ENCODE measurements at places on chromosomes 3 and 15.

DNA sequence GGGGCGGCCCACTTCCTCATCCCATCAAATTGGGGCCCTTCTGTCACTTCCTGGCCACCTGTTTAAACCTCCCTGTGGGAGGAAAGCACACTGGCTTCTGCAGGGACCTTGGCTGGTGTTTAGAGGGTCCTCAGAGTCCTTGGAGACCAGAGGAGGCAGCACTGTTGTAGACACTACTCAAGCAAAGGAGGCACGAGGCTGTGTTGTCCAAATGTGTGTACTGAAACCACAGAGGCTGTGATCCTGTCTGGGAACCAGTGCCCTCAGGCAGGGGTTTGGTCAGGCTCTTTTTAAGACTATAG, 12.4 kb upstream of the SEC13 start:
- H3K36me3 ChIP-seq = no peaks in the 10 kb centered on the region
- H3K4me1 ChIP-seq = no peaks in the 10 kb centered on the region
- no peak for DNase-seq

- H3K4me3 ChIP-seq = no peak overlapping the region
- no peaks in the 10 kb centered on the region for H3K27me3 ChIP-seq
- peak; percentile 93 for DNase-seq
- H3K36me3 ChIP-seq = no peaks in the 10 kb centered on the region
- peaks cover 23% of the 10 kb centered on the region for H3K4me1 ChIP-seq
Measured at GRCh38 chr3:59424268-59425010, 374.6 kb upstream of the CFAP20DC start.

GRCh38 chr3:79368403-79368802, 399.4 kb downstream of the ROBO1 start:
- no peaks in the 10 kb centered on the region for H3K27me3 ChIP-seq
- no peaks in the 10 kb centered on the region for H3K36me3 ChIP-seq
- H3K4me1 ChIP-seq = peaks cover 6% of the 10 kb centered on the region
- DNase-seq = peak; percentile 13
- H3K27ac ChIP-seq = no peak overlapping the region

DNA sequence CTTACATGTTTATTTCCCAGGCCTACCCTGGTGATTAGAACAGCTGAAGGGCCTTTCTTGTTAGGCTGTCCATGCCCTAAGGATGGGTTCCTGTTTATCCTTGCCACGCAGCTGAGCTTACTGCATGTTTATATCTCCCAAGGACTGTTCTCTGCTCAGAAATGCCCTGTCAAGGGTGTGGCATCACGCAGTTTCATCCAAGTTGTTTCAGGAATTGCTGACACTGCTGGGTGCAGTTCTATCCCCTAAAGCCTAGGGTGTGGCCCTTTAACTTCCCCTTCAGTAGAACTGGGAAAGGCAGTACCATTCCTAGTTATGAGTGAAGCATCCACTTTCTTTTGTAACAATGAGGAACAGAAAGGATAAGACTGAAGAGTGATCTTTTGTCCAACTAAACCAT, 5.0 kb downstream of the ELL3 start:
- H3K27me3 ChIP-seq = no peaks in the 10 kb centered on the region
- H3K36me3 ChIP-seq = peaks cover 31% of the 10 kb centered on the region
- no peak for DNase-seq
- 0 out of 2 replicates have a peak, but pooled peaks cover 3% of the 10 kb centered on the region for H3K4me1 ChIP-seq

- no peaks in the 10 kb centered on the region for H3K4me1 ChIP-seq
- no peaks in the 10 kb centered on the region for H3K36me3 ChIP-seq
- H3K4me3 ChIP-seq = no peak overlapping the region
- no peak overlapping the region for H3K27ac ChIP-seq
- DNase-seq = no peak
Measured at GRCh38 chr15:59833366-59833765, 144.2 kb upstream of the BNIP2 start.

GRCh38 chr3:156483961-156484787, 70.7 kb downstream of the SSR3 start:
- no peaks in the 10 kb centered on the region for H3K36me3 ChIP-seq
- no peak overlapping the region for H3K4me3 ChIP-seq
- peaks cover 4% of the 10 kb centered on the region for H3K4me1 ChIP-seq
- DNase-seq = peak; percentile 66

DNA sequence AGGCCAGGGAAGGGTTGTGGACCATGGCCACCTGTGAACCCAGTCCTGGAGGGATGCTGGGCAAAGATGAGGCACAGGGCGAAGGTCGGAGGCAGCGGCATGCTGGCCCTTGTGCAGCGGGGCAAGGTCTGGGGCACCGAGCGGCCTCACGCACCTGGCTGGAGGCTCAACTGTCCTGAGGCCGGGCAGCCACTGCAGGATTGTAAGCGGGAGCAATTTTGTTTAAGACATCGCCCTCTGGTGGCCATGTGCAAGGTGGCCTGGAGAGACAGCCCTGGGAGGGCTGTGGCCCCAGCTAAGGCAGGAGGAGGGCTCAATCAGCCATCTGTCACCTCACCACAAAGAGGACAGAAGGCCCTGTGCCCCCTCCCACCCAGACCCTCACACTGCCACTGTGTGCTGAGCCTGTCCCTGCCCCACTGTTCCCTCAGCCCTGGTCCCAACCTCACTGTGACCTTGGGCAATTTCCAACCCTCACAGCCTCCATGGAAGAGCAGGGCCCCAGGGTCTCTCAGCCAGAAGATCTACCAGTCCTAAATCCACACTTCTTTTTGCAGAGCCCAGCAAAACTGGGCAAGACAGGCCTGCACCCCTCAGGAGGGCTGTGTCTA, 46.2 kb downstream of the TPRA1 start:
- H3K27ac ChIP-seq = no peak overlapping the region
- H3K4me1 ChIP-seq = no peaks in the 10 kb centered on the region
- peaks cover 25% of the 10 kb centered on the region for H3K27me3 ChIP-seq
- H3K4me3 ChIP-seq = no peak overlapping the region
- peak; percentile 60 for DNase-seq

- H3K36me3 ChIP-seq = no peaks in the 10 kb centered on the region
- H3K27me3 ChIP-seq = no peaks in the 10 kb centered on the region
- no peak for DNase-seq
- no peak overlapping the region for H3K27ac ChIP-seq
- H3K4me3 ChIP-seq = no peak overlapping the region
- no peaks in the 10 kb centered on the region for H3K4me1 ChIP-seq
Measured at GRCh38 chr3:98240131-98240530, 23.9 kb upstream of the OR5H6 start.

DNA sequence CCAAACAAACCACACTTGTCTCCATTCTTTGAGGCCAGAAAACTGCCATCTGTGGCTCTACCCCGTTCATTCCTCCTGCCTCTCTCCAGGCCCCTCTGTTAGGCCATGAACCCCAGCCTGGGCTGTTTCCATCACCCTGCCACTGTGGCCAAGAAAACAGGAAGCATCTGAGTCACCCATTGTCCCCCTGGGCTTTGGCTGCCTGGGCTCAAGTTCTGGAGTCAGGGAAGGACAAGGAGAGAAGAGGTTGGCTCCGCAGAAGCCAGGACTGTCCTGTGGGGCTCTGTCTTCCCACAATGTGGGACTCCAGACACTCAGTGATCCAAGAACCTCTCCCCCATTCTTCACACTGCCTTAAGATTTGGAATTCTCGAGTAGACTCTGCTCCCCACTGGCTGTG, 14.8 kb upstream of the LCTL start:
- no peaks in the 10 kb centered on the region for H3K36me3 ChIP-seq
- peaks cover 7% of the 10 kb centered on the region for H3K4me1 ChIP-seq
- no peak overlapping the region for H3K27ac ChIP-seq
- no peaks in the 10 kb centered on the region for H3K27me3 ChIP-seq
- peak; percentile 34 for DNase-seq

GRCh38 chr15:85595804-85596536, 198.8 kb downstream of the KLHL25 start:
- H3K4me3 ChIP-seq = no peak overlapping the region
- H3K36me3 ChIP-seq = no peaks in the 10 kb centered on the region
- peak; percentile 49 for DNase-seq
- H3K27ac ChIP-seq = no peak overlapping the region
- H3K4me1 ChIP-seq = peaks cover 3% of the 10 kb centered on the region

GRCh38 chr15:96327155-96327741, 3.3 kb upstream of the NR2F2 start:
- H3K27me3 ChIP-seq = no peaks in the 10 kb centered on the region
- H3K4me1 ChIP-seq = peaks cover 13% of the 10 kb centered on the region
- peak; percentile 93 for DNase-seq
- peaks cover 9% of the 10 kb centered on the region for H3K36me3 ChIP-seq
- peak overlapping the region; percentile 96 for H3K27ac ChIP-seq

- no peaks in the 10 kb centered on the region for H3K27me3 ChIP-seq
- H3K4me1 ChIP-seq = peaks cover 6% of the 10 kb centered on the region
- H3K4me3 ChIP-seq = no peak overlapping the region
- no peaks in the 10 kb centered on the region for H3K36me3 ChIP-seq
- DNase-seq = peak; percentile 51
- peak overlapping the region; percentile 13 for H3K27ac ChIP-seq
Measured at GRCh38 chr3:136994772-136995516, 37.2 kb downstream of the IL20RB start.

GRCh38 chr3:44337248-44337785, 1.2 kb upstream of the TCAIM start:
- 0 out of 2 replicates have a peak, but pooled peaks cover 2% of the 10 kb centered on the region for H3K4me1 ChIP-seq
- H3K27ac ChIP-seq = no peak overlapping the region
- H3K36me3 ChIP-seq = no peaks in the 10 kb centered on the region
- DNase-seq = no peak
- peaks cover 3% of the 10 kb centered on the region for H3K27me3 ChIP-seq
- H3K4me3 ChIP-seq = peak overlapping the region; percentile 63

GRCh38 chr3:174193604-174194003, 665.5 kb upstream of the NAALADL2 start:
- no peak overlapping the region for H3K4me3 ChIP-seq
- H3K36me3 ChIP-seq = no peaks in the 10 kb centered on the region
- H3K27ac ChIP-seq = peak overlapping the region; percentile 9
- no peaks in the 10 kb centered on the region for H3K27me3 ChIP-seq
- DNase-seq = peak; percentile 56

- H3K4me1 ChIP-seq = peaks cover 31% of the 10 kb centered on the region
- no peak overlapping the region for H3K4me3 ChIP-seq
- peaks cover 29% of the 10 kb centered on the region for H3K36me3 ChIP-seq
- no peaks in the 10 kb centered on the region for H3K27me3 ChIP-seq
- peak; percentile 83 for DNase-seq
- peak overlapping the region; percentile 30 for H3K27ac ChIP-seq
Measured at GRCh38 chr3:99862208-99862607, 44.5 kb downstream of the CMSS1 start.

GRCh38 chr15:31330836-31331235, 4.2 kb downstream of the KLF13 start:
- H3K36me3 ChIP-seq = no peaks in the 10 kb centered on the region
- no peaks in the 10 kb centered on the region for H3K27me3 ChIP-seq
- H3K27ac ChIP-seq = no peak overlapping the region
- no peak overlapping the region for H3K4me3 ChIP-seq
- peaks cover 2% of the 10 kb centered on the region for H3K4me1 ChIP-seq

GRCh38 chr15:58331560-58331912, 100.3 kb upstream of the LIPC start:
- H3K36me3 ChIP-seq = no peaks in the 10 kb centered on the region
- no peak overlapping the region for H3K4me3 ChIP-seq
- DNase-seq = no peak
- peak overlapping the region; percentile 93 for H3K27ac ChIP-seq

DNA sequence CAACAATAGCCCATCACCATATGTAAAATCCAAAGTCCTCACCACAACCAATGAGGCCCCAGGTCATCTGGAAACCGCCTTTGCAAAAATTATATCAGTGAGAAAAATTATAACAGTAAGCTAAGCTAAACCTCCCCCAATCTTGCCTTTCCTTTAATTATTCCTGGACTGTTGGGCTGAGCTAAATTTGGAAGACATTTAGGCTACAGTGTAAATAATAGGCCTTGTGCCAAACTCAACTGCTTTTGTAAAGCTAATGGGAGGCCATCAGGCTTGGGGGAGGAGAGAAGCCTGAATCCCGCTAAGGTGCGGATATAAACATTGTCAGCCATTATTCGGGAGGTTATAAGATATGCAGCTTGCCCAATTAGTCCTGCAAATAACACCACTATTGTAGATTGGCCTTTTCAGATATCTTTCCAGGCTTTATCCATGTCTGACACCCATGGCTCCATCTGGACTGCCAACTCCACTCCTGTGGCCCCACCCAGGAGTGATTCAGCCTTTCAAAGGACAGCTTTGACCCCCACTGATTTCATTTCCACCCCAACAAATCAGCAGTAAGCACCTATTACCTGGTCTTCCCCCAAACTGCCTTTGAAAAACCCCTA, 53.0 kb upstream of the CA12 start:
- H3K4me1 ChIP-seq = peaks cover 15% of the 10 kb centered on the region
- H3K36me3 ChIP-seq = no peaks in the 10 kb centered on the region
- peaks cover 3% of the 10 kb centered on the region for H3K27me3 ChIP-seq
- DNase-seq = no peak

- peaks cover 7% of the 10 kb centered on the region for H3K27me3 ChIP-seq
- H3K27ac ChIP-seq = no peak overlapping the region
- H3K4me1 ChIP-seq = peaks cover 8% of the 10 kb centered on the region
- H3K4me3 ChIP-seq = no peak overlapping the region
- DNase-seq = peak; percentile 54
Measured at GRCh38 chr15:83292317-83292716, 7.9 kb upstream of the BNC1 start.

GRCh38 chr3:129777806-129778205, 115.7 kb downstream of the TMCC1 start:
- no peak overlapping the region for H3K27ac ChIP-seq
- no peak overlapping the region for H3K4me3 ChIP-seq
- no peaks in the 10 kb centered on the region for H3K36me3 ChIP-seq
- H3K27me3 ChIP-seq = no peaks in the 10 kb centered on the region
- H3K4me1 ChIP-seq = no peaks in the 10 kb centered on the region

DNA sequence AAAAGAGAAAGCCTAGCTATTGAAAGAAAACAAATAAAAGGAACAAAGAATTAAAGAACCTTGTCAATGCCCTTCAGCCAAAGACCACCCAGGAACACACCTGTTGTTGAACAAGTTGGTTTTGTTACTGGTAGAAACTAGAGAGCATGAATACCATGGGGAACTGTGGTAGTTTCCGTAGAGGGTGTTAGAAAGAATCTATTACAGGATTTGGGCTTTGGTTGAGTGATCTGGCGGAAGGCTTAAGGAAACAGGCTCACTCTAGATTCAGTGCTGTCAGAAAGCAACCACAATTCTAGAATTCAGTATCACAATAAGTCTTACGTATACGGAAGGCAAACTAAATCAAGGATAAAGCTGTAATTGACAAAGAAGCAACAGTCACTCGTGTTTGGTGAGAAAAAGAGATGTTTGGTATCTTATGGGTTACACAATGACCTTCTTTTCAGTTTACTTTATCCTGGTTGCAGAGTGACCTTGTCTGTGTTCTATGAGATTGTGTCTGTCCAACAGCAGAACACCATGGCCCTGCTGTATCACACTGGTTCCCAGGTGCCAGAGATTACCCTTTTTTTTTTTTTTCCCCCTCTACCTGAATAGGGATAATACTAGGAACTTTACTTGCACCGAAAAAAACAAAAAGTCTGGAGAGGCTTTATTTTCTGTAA, 265.9 kb downstream of the SHQ1 start:
- H3K27ac ChIP-seq = no peak overlapping the region
- peaks cover 3% of the 10 kb centered on the region for H3K4me1 ChIP-seq
- no peak overlapping the region for H3K4me3 ChIP-seq
- peaks cover 10% of the 10 kb centered on the region for H3K27me3 ChIP-seq
- DNase-seq = no peak

Data from IMR-90 (cell line).